NCI-H2171 treated with DMSO at 0.1 percent for 48 hours (cell line): ENCODE measurements at places on chromosomes 7 and 10.

GRCh38 chr10:101047268-101047667, 14.5 kb upstream of the KAZALD1 start:
- DNase-seq = no peak

DNA sequence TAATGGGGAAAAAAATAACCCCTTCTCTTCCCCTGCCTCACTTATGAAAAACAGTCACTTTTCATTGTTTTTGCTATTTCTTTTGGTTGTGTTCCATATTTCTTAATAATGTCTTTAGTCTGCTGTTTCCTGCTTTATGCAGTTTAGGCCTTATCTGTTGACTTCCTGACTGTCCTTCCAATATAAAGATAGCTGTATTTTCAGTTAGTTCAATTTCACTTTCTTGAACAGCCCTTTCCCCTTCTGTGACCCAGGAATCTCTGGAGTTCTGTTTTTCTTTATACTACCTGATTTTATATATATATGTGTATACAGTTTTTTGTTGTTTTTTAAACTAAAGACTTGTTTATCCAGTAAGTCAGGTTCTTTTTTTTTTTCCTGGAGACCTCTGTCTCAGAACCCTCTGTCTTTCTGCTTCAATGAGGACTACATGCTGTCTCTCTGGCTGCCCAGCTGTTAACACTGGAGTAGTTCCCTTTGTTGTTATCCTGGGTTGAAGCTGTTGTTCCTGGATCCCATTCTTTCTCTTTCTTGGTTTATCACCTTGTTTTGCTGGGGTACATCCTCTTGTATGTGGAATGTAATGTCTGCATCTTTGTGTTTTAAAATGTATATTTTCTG, 87.2 kb downstream of the GSDME start:
- peak; percentile 16 for DNase-seq

DNA sequence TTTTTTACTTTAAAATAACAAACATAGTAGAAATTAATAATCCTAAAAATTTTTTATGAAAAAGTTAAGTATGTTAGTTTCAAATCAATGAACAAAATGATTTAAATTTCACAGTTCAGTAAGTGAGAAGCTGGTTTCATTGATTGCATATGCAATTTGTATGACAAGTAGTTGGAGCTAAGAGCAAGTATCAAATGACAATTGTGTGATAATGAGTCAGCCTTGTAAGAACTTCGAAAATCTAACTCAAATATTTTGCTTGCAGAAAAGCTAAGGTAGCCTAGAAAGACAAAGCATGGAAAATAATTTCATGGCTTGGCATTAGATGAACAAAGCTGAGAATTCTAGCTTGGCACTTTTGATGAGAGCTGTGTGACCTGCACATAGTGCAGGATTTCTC, 111.5 kb downstream of the HDAC9 start:
- peak; percentile 21 for DNase-seq

DNA sequence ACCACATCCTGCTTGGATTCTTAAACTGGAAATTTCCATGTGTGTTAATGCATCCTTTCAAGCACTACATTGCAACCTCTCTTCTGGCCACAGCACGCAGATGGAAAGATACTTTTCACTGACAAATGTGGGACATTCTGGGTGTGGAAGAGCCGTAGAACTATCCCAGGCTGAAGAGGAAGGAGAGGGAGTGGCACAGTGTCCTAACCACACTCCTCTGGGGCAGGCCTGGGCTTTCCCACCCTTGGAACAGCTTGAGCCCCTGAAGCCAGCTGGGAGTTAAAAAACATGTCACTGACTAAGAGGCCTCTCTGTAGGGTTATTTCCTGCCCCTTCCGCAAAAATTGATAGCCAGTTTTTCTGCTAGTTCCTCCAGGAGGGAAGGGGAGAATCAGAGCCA, 34.0 kb upstream of the DNMBP start:
- peak; percentile 18 for DNase-seq

DNA sequence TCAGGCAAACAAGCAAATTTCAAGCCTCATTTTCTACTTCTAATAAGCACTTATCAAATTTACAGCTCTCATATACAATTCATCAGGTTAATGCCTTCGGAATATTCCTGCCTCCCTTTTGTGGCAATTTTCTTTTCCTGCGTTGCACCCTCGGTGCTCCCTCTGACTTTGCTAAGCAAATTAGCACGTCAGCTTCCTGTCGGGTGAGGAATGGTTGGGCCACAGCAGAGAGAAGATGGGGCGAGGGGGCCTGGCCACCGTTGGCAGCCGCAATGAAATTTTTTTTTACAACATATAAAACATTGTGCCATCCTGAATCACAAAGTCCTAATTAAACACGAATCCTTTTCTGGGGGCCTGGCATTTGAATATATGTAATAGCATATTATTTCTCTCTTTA, 28.1 kb downstream of the ELFN1 start:
- no peak for DNase-seq

- no peak for DNase-seq
These were observed 88.8 kb upstream of the LYZL1 start for GRCh38 chr10:29199941-29200679.

- DNase-seq = no peak
These were observed 10.2 kb downstream of the TSPAN15 start for GRCh38 chr10:69461243-69462025.

DNA sequence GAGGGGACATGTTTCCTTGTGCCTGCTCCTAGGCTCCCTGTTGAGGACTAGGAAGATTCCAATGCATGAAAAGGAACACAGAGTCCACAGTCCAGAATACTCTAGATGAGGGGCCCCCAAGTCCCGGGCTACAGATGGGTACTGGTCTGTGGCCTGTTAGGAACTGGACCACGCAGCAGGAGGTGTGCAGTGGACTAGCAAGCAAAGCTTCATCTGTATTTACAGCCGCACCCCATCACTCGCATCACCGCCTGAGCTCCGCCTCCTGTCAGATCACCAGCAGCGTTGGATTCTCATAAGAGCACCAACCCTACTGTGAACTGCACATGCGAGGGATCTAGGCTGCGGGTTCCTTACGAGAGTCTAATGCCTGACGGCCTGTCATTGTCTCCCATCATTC, 233.0 kb upstream of the MKLN1 start:
- no peak for DNase-seq

GRCh38 chr10:29715296-29715695, 80.5 kb upstream of the SVIL start:
- no peak for DNase-seq

GRCh38 chr10:44393051-44393630, 8.2 kb upstream of the CXCL12 start:
- no peak for DNase-seq

GRCh38 chr10:73591935-73592699, 975 bp upstream of the USP54 start:
- peak; percentile 69 for DNase-seq

GRCh38 chr7:47355684-47356083, 226.2 kb downstream of the TNS3 start:
- DNase-seq = no peak

DNA sequence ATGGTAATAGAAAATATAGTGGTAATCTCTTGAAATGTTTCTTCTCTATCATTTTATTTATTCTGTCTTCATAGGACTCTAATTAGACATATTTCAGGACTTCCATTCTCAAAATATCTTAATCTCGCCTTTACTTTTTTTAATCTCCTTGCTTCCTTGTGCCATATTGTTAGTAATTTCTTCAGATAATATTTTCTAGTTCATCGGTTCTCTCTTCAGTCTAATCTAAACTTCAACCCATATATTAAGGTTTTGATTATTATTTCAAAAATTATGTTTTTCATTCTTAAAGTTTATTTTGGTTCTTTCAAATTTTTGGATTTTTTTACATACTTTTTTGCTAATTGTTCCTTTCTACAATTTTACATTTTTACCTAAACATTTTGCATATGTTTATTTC, 237.9 kb upstream of the DGKB start:
- no peak for DNase-seq

GRCh38 chr7:20269726-20270125, 52.5 kb upstream of the MACC1 start:
- no peak for DNase-seq

GRCh38 chr7:85508642-85509410, 322.0 kb upstream of the SEMA3D start:
- no peak for DNase-seq

GRCh38 chr10:61110188-61110844, 166.3 kb upstream of the RHOBTB1 start:
- no peak for DNase-seq

GRCh38 chr10:112313234-112313633, 30.0 kb downstream of the TECTB start:
- no peak for DNase-seq

GRCh38 chr7:95330961-95331337, 6.6 kb upstream of the PON1 start:
- DNase-seq = no peak

DNA sequence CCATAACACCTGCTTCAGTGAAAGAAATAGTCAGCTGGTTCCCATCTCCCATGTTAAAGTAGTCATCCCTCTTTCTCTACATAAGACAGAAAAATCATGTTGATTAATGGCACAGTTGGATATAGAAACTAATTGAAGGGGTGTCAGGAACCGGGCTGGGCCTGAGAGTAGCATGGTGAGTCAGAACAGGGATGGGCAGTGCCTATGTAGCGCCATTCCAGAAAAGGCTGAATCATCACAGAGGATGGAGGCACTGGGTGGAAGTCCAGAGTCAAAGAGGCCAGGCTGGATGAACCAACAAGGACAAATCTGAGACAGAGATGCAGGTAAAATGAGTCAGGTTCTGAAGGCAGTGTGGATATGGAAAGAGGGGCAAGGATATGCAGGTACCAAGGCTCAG, 201.2 kb downstream of the LHFPL3 start:
- no peak for DNase-seq

GRCh38 chr10:29348836-29349235, 60.0 kb downstream of the LYZL1 start:
- no peak for DNase-seq

- no peak for DNase-seq
These were observed 10.5 kb downstream of the TMEM273 start for GRCh38 chr10:49177391-49178355.

DNA sequence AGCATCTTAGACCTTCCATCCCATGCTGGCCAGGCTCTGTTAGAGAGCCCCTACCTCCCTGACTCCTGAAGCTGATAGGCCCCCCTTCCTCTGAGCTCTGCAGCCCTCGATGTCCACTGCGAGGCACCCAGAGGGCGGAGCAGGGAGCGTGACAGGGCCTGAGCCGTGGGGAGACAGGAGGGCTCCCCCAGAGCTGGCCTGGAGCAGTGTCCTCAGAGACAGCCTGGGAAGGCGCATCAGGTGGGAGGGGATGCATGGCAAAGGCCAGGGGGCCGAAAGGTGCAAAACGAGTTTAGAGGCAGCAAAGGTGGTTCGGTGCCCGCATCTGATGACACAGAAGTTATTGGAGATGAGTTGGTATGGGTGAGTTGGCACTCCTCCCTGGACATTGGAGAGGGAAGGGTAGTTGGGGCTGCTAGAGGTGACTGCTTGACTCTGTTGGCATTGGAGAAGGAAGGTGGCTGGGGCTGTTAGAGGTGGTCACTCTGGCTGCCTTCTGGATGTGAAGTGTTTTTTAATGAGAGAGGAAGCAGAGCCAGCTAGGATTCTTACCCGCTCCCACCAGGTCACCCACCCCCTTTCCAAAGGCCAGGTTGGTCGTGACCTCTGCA, 53.1 kb downstream of the PRF1 start:
- no peak for DNase-seq

DNA sequence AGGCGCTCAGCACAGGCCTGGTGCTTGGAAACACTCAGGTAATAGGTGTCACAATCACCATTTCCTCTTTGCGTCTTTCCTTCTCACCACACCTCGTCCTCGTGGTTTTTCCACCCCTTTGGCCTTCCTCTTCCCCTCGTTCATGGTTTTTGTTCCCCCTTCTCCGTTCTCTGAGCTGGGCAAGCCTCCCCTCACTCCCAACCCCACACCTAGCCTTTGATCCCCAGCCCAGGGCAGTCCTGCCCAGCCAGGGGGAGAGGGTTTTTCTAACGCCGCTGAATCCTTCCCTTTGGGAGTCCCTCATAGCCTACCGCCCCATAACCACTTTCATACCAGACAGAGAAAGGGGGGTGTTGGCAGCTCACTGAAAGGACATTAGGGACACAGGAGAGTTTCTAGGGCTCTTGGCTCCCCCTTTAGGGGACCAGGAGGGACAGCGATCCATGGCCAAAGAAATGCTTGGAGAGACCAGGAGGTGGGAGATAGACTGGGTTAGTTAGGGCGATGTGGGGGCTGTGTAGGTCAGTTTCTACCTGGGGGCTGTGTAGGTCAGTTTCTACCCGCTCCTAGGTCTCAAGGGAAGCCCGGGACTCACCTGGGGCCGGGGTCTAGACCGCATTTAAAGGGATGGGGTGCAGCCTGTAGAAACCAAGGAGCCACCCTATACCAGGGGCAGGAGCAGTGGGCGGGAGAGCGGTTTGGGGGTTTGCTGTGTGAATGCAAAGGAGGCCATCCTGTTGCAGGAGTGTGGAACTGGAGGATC, 1.4 kb downstream of the EPHB4 start:
- DNase-seq = peak; percentile 39

DNA sequence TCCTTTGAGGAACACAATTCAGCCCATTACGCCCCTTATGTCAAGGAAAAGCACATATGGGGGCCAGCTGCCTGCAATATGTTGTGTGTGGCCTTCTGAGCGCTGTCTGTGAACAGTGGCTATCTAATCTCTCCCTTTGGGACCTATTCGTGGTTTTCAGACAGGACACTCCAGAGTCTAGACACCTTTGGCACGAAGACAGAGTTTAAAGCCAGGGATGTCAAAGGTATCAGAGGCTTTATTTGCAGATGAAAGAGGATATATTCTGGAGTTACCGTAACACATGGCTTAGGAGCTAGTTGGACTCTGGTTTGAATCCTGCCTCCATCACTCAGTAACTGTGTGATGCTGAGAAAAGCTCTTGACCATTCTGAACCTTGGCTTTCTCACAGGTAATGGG, 14.8 kb upstream of the EEPD1 start:
- peak; percentile 44 for DNase-seq

- no peak for DNase-seq
These were observed 24.4 kb downstream of the BAG3 start for GRCh38 chr10:119675483-119676170.

- peak; percentile 73 for DNase-seq
These were observed 29.3 kb upstream of the SH3PXD2A start for GRCh38 chr10:103884681-103885139.

- no peak for DNase-seq
These were observed 37.1 kb downstream of the FAM53B start for GRCh38 chr10:124707144-124707467.

DNA sequence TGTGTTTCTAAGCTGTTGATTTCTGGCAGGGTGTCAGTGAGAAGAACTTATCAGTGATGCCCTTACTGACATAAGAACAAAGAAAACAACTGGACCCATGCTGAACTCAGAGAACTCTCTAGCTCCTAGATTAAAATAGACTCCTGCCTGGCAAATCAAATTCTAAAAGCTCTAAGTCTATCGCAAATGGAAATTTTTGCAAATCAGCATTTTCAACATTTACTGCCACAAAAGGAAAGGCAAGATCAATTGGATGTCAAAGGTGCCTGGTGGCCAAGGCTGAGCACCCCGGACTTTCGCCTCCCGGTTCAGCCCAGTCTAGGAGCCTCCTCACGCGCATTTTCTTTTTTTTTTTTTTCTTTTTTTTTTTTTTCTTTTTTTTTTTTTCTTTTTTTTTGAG, 251.6 kb downstream of the TCERG1L start:
- no peak for DNase-seq
